Left ventricle myocardium superior (tissue), 1 donor: ENCODE measurements at places on chromosomes 7 and 10. TPM values are rescaled to one million over a fixed set of nuclear protein-coding genes. Genes with fewer than 3 reads are reported as not detected.

Gene FAM131B
- total RNA-seq: 0.57 TPM

DNA sequence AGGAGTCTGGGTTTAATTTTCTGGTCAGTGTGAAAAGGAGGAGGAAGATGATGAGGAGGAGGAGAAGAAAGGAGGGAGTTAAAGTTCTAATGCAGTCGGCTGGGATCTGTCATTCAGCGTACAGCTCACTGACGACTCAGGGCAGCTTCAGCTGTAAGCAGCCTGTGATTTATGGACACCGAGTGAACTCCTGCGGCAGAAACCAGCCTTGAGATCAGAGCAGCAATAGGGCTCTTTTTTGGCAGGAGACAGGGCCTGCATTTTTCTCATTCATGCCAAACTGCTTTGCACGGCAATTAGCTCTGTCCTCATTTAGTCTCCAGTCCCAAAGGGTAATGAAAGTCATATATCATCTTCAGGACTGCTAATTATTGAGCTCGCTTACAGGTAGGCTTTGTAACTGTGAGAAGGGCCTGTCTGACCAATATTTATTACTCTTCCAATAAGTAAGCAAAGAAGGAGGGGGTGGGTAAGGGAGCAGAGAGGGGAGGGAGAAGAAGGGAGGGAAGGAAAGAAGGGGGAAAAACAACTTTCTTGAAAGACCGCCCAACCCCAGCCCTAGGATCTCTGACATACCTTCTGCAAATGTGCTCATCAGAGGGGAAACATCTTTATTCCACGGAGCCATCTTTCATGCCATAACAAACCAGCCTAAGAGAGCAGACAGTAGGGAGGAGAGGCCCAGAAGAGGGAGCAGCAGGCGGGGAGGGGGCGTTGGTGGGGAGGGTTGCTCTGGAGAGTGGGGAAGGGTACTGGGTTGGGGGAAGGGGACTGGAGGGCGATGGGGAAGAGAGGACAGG, 48.1 kb upstream of the COMTD1 start:
- DNase-seq: no peak

Gene TFEC
- total RNA-seq: 2.0 TPM

Gene AQP1
- 323 TPM for total RNA-seq

Gene FRAT1
- 6.8 TPM for total RNA-seq

DNA sequence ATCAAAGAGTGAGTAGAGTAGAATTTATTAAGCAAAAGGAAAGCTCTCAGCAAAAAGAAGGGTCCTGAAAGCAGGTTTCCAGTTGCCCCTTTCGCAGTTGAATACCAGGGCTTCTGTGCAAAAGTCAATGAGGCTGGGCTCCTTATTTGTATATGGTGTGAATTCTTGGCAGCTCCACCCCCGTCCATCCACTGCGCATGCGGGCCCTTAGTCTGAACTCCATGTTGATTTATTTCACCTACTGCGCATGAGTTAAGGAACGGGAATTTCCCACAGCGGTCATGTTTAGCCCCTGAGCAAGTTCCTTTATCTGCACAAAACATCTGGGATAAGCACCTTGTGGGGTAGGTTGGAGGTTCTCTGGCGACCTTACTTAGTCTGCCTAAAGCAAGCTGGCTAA, 325.6 kb downstream of the ZWINT start:
- DNase-seq: no peak

Gene CALU
- 186 TPM for total RNA-seq

- DNase-seq: peak; percentile 62
Observed at GRCh38 chr7:99141841-99142726, 1.8 kb downstream of the SMURF1 start.

- no peak for DNase-seq
Observed at GRCh38 chr7:41977151-41977651, 259.8 kb downstream of the GLI3 start.

Gene GIMAP7
- 24.1 TPM for total RNA-seq

GRCh38 chr7:55235115-55235514, 130.0 kb upstream of the LANCL2 start:
- no peak for DNase-seq

- DNase-seq: no peak
Observed at GRCh38 chr7:55484241-55484640, 88.1 kb downstream of the VOPP1 start.

Gene SYCE1
- 0.47 TPM for total RNA-seq

- no peak for DNase-seq
Observed at GRCh38 chr7:87213811-87214210, 5.7 kb downstream of the TMEM243 start.

GRCh38 chr7:17680943-17681351, 259.3 kb downstream of the SNX13 start:
- no peak for DNase-seq

DNA sequence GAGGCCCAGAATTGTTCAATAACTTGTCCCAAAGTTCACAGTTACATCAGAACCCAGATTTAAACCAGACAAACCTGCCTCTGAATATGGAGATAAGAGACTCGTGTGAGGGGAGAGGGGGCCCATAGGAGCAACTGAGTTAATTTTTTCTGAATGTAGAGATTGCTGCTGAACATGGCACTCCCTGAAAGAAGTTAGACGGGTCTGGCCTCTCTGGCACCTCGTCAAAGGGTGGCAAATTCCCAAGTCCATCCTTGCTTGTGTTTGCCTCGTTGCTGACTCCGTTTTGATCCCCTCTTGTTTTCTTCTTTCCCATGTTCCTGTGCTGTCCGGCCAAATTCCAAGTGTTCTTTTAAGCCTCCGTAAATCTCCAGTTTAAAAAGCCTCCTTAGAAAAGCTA, 35.2 kb upstream of the YAE1 start:
- no peak for DNase-seq

Gene H2BK1
- total RNA-seq: not detected

GRCh38 chr10:58072634-58073033, 195.1 kb downstream of the IPMK start:
- no peak for DNase-seq

GRCh38 chr7:25813381-25813780, 338.6 kb upstream of the NFE2L3 start:
- DNase-seq: no peak

Gene CDK13
- 21.3 TPM for total RNA-seq

- no peak for DNase-seq
Observed at GRCh38 chr7:82506208-82506607, 62.6 kb upstream of the CACNA2D1 start.

- DNase-seq: no peak
Observed at GRCh38 chr10:88463811-88464210, 119.3 kb downstream of the RNLS start.

GRCh38 chr7:155973451-155973997, 161.3 kb upstream of the SHH start:
- DNase-seq: no peak

DNA sequence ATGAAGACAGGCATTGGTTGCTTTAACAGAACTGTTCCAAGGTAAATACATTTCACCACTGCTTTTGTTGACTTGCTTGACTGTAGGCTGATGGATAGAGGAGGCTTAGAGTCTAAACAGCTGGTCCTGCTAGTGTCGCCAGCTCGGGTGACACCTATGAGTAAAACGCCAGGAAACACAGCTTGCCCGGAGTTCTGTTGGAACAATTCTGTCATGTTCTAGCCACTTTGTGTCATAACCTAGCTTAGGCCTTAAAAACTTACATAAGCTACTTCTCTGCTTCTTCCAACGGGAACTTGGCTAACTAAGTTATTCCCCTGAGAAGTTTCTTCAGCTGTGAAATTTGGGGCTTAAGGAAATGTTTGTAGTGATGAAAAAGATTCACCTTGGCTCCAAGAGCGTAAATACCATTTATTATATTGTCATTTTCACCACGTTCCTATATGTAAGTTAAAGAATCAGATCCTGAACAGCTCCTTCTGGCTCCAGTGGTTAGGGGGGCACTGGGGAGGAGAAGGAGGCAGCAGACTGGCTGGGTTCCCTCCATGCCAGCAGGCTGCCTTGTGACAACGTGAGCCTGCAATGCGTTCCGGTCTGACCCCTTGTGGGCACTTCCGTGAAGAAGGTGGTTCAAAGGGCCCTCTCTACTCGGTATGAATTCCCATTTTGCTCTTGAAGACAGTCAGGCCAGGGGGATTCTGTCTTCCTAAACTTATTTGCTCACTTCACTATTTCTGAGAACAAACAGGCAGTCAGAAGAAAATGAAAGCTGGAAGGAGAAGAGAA, 253.2 kb downstream of the BMPER start:
- DNase-seq: peak; percentile 59

GRCh38 chr10:80896959-80897358, 359.3 kb downstream of the SH2D4B start:
- DNase-seq: no peak

Gene OR2A1
- total RNA-seq: not detected

Gene ZPBP
- not detected for total RNA-seq

GRCh38 chr10:113053091-113053490, 103.0 kb downstream of the TCF7L2 start:
- DNase-seq: peak; percentile 47

DNA sequence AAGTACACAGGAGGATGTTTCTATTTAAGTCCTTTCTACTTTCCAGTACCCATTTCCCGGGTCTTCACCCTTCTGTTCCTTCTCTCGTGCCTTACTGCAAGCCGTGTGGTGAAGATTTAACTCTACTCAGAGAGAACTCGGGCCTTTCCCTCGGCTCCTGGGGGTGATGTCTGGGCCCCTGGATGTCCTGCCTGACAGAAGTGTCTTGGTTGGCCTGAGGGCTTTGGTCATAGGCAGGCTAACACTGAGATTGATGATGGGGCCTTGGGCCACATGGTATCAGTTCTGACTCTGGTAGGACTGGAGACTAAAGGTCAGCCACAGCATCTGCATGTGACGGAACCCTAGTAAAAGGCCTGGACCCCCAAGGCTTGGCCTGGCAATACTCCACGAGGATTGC, 80.4 kb downstream of the CHST15 start:
- DNase-seq: peak; percentile 3

- DNase-seq: no peak
Observed at GRCh38 chr10:104406715-104407650, 53.4 kb downstream of the CFAP58 start.

DNA sequence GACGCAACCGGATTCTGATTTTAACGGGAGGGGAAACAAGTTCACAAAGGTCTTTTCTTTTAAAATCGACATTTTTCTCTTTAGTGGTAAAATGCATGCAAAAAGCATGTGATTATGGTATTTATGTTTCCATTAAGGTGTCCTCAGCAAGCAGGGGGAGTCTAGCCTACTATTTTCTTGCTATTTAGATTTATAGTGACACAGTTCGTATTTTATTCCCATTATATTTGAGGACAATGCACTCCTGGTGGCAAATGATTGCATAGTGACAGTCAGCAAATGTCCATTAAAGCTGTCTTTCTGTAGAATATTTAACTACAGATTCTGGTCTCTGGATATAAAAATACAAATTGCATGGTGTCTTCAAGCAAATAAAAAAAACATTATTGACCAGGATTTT, 554.2 kb downstream of the PARD3 start:
- no peak for DNase-seq

Gene PRKG1
- total RNA-seq: 24.9 TPM

Gene ITIH5
- 8.5 TPM for total RNA-seq

Gene VSTM4
- total RNA-seq: 12.2 TPM

DNA sequence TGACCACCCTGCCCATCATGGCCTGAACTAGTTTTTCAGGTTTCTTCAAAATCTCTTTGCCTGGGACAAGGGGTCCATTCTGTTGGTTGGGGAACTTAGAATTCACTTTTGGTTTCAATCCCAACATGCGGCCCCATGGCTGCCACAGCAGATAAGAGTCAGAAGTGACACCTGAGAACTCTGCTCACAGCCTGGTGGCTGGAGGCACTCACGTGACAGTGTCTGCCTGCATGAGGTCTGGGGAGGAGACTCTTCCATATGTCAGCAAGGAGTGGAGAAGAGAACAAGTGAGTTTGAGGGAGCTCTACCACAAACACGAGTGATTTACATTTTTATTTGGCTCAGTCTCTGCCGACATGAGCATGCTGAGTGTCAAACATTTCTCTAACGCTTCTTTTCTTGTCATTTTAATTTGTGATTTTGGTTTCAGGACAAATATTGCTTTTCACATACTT, 370.4 kb downstream of the TNS3 start:
- DNase-seq: no peak

Gene TEX47
- not detected for total RNA-seq

DNA sequence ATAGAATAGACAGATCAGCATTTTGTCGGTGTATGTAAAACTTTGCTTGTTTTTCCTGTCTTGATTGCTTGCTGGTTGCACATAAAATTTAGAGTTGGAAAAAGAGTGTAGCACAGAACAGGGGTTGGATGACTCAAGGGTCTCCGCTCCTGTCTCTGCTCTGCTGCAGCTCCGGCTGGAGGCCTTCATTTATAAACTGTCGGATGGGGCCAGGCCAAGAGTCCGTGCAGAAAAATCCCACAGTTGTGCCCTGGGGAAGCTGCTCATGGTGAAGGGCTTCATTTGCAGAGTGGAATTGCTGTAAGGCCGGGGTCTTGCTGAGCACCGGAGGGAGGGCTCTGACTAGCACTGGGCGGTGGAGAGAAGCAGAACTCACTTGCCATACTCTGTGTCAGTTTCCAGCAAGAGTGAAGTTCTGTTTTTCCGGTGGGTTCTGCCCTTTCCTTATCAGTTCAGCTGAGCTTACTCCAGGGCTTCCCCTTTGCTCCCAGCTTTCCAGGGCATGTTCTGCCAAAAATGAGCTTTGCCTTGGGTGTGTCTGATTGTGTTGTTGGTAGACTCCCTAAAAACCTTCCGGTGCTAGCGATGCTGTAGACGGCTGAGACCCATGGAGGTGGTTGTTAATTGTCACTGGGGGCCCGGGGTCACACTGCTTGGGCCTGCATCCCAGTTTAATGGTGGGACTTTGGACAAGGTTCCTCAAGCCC, 67.2 kb downstream of the CAMK1D start:
- no peak for DNase-seq

DNA sequence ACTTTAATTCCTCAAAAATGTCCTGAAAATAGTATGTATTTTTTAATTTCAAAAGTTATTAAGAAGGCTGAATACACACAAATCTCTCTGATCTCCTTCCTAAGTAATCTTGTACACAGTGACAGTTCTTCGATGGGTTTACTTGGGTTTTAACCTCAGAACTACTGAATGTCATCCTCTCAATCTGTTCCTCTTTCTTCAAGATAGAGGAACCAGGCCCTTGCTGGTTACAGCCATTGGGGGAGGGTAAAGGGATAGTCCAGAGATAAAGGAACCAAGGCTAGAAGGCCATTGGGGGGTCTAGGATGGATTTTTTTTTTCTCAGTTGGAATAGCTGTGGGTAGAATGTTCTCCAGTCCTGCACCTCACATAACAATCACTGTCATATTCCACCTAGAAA, 224.9 kb downstream of the SKIDA1 start:
- DNase-seq: no peak

DNA sequence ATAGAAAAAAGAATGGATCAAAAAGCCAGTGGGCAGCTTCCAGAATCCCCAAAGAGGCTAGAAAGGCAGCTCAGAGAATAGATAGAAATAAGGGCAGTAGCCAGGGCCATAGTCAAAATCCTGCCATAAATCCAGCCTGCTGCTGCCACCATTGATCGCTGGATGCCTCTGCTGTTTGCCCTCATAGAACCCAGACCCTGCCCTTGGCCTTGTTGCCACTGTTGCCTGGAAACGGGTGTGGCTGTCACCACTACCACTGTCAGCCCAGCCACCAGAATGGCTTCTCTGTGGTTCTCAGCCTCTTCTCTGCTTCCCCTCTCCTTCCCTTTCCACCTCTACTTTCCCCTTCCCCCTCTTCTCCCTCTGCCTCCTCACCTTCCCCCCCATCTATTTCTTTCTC, 57.8 kb downstream of the HHEX start:
- DNase-seq: no peak

- no peak for DNase-seq
Observed at GRCh38 chr10:110488940-110489339, 8.8 kb upstream of the DUSP5 start.

- DNase-seq: no peak
Observed at GRCh38 chr7:32032211-32032610, 38.0 kb downstream of the PDE1C start.
